Kidney glomerular epithelial cell (primary cell): ENCODE measurements at places on chromosomes 7 and 10.

DNA sequence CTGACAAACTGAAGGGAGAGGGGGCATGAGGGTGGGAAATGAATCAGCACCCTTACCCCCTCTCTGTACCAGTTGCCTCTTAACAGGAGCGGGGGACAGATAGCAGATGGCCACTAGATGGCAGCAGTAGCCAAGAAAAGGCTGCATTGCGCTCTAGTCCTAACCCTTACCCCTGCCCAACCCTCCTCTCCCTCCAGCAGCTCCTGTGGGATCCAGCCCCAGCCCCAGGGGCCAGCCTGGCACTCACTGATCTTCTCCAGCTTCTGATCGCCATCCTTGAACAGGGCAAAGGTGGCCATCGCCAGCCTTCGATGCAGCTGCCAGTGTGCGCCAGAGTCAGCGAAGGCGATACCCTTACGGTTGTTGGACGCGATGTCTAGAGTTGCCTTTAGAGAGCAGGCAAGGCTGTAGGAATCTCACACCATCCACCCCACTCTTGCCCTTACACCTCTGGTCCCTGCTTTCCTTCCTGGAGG, 2.2 kb downstream of the CYP17A1 start:
- peak; percentile 44 for DNase-seq

- DNase-seq, result no peak
Observed at GRCh38 chr7:111756687-111757178, 194.4 kb upstream of the IMMP2L start.

DNA sequence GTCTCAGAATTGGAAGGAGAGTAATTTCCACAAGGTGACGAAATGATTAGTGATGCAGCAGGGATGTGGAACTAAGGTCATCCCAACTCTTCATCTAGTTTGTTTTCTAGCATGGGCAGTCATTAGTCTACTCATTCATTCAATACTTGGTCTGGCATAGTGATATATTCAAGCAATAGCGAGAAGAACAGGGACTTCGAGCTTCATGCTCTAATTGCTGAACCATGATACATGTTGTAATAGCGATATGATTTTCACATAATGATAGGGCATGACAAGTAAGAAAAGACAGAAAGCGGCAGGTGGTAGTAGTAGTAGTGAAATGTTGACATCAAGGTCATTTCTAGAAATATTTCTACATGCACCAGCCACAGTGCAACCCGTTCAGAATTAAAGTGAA, 652.1 kb downstream of the PHTF2 start:
- no peak for DNase-seq

GRCh38 chr10:128484041-128484440, 357.8 kb upstream of the MKI67 start:
- DNase-seq, result no peak

DNA sequence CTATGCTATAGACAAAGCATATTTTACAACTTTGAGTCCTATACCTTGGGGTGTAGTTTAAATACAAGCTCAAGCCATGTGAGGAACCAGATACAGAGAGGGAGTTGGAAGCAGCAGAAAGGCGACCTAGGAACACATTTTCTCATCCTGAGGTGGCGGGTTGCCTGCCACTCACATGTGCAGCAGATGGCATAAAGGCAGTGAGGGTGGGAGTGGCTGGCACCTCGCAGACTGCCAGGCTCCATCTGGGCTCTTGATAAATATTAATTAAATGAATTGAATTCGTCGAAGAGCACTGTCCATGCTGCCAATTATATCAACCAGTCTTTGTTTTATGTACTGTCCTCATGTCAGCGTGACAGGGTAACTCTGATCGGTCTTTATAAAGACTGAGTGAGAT, 79.0 kb upstream of the SEMA3C start:
- DNase-seq, result no peak

DNA sequence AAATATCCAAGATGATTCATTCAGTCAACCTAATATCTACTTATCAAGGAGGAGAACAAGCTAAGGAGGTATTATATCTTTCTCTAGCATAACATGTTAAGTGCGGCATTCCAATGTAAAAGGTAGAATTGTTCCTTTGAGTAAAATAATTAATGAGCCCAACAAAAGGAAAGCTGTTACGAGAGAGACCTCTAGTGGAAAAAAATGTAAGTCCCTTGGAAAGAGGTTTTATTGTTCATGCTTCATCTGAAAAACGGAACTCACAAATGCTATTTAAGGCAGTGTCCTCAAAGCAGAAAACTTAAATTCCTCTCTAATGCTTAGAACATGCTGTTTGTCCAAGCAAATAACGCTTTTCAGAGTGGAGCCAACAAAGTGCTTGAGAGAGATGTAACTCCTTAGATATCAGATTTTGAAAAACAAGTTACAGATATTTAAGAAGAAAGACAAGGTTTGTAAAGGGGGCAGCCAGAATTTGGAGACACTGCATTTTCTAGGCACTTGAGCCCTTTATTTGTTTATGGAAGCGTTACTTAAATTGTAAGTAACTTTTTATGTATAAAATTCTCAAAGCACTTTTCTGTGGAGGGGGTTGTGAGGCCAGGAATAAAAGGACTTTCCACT, 119.9 kb downstream of the TFEC start:
- peak; percentile 50 for DNase-seq

DNA sequence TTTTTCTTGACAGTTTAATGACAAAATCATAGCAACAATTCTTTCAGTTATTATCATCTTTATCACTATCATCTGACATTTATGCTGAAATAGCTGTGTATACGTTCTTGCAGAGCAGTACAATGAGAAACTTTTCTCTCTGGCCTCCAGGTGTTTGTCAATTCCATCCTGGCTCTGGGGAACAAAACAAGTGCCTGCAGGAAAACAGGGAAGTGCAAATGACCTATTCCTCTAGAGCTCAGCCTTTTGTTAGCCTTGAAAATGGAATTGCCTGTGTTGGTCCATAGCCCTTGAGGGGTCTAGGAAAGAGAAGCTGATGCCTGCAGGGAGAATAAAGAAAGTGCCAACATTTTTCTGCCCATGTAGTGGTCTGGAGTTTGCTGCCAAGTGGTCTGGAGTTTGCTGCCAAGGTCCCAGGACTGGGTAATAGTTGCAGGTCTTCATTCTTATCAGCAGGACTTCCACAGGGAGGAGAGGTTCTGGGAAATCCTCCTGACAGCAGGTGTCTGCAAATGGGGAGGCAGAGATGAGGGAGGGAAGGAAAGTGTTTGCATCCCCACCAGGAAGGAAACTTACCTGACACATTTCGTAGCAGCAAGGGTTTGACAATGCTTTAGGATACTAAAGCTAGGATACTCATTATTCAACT, 10.1 kb upstream of the CSTF2T start:
- DNase-seq, result no peak

DNA sequence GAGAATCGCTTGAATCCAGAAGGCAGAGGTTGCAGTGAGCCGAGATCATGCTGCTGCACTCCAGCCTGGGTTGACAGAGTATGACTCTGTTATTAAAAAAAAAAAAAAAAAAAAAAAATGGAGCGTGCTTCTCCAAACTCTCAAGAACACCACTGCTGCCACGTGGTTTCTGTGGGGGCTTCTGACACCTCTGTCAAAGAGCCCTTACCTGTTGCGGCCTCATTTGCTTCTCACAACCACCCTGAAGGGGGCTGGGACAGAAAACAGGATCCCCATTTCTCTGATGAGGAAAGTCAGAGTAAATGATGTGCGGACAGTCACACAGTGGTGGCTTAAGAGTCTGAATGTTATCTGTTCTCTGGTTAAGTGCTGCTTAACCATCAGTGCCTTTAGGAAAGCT, 95.3 kb downstream of the RNF216 start:
- DNase-seq, result no peak

DNA sequence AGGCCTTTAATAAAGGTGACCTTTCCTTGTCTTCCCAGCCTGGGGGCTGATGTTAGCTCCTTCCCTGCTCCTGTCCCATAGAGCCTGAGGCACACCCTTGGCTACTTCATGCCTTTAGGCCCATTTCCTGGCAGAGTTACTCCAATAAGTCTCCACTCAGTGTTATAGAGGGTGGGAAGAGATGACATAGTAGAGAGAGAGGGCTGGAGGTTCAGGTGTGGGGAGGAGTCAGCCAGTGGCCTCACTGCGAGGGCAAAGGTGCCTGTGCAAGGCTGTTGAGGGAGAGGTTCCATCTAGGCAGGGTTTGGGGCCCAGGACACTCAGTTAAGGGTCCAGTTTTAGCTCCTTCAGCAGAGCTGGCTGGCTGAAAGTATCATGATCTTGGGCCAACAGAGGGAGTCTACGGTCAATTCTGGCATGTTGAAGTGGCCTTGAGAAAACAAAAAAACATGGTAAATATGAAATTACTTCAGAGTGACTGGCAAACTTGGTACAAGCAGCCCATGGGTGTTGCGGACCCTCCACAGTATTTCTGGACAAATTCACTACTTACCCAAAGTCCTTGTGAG, 67.9 kb downstream of the ZNF783 start:
- DNase-seq, result no peak

- DNase-seq, result peak; percentile 25
Observed at GRCh38 chr7:104983076-104983577, 30.9 kb upstream of the KMT2E start.

DNA sequence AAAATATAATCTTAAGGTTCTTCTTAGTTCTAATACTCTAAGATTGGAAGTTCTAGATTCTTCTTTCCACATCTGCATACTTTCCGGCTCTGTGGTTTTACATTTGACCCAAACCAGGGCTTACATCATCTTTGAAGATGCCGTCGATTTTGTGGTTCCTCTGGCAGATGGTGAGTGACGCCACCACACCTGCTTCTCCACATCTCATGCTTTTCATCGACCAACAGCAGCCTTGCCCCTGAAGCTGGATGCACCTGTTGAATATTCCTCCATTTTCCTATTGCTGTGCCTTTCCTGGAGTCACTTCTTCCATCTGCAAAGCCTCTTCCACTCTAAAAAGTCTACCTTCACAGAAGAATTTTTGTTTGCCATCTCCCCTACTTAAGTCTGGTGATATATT, 121.3 kb downstream of the PRKCQ start:
- DNase-seq, result no peak

GRCh38 chr7:959271-959670, 4.8 kb upstream of the ADAP1 start:
- DNase-seq, result no peak

DNA sequence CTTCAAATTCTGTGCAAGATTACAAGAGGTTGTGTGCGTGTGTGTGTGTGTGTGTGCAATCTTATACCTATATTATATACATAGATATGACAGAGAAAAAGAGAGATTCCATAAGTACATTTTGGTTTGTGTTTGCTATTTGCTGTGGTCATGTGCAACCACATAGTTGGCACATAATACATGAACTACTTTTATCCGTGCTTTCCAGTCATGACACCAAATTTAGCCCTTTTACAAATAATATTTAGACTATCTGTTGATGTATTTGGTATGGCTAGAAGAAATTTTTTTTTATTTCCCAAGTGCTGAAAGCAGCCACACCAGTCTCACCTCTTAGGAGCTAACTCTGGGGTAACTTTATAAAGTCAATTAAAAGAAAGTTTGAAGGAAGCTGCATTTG, 63.5 kb upstream of the EGFR start:
- DNase-seq, result no peak
